ENCODE measurements at places on chromosomes 7 and 10.

DNA sequence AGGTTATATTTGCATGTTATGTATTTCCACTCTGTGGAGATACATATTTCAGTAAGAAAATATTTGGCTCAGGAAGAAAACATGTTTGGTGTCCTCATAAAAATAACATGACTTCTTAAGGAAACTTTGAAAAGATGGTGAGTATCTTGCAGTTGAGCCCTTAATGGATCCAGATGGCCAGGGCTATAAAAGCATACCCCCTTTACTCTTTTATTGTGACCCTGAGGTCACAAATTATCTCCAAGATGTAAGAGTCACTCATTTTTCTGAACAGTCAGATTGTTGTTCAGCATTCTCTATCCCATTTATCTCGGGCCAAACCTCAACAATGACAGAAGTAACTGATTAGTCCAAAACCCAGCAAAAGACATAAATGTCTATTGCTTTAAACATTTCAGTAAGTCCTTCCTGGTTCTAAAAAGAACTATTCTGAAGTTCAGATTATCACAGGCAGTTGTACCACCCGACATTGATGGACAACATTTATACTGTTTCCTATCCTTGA lies 539.4 kb downstream of the PARD3 start:
- no peak for DNase-seq

- H3K4me1 ChIP-seq = peaks cover 31% of the 10 kb centered on the region
- DNase-seq = peak; percentile 18
- no peak overlapping the region for H3K4me3 ChIP-seq
- no peak overlapping the region for H3K27ac ChIP-seq
- no peaks in the 10 kb centered on the region for H3K36me3 ChIP-seq
- H3K27me3 ChIP-seq = peaks cover 71% of the 10 kb centered on the region
These were observed 1.1 kb upstream of the FEZF1 start for GRCh38 chr7:122305475-122306319.

DNA sequence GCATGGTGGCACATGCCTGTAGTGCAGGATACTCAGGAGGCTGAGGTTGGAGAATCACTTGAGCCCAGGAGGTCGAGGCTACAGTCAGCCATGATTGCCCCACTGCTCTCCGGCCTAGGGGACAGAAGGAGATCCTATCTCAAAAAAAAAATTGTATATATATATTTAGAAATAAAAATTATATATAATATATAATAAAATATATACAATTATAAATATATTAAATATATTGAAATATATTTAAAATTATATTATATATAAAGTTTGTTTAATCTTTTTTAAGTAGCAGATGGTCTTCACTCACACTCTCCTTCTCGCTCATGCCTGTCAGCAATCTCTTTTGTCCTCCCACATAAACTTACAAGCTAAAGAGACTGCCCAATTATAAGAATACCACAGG lies 58.5 kb downstream of the LMBR1 start:
- no peaks in the 10 kb centered on the region for H3K4me1 ChIP-seq
- no peaks in the 10 kb centered on the region for H3K27me3 ChIP-seq
- no peak for DNase-seq
- H3K27ac ChIP-seq = no peak overlapping the region
- no peaks in the 10 kb centered on the region for H3K36me3 ChIP-seq

DNA sequence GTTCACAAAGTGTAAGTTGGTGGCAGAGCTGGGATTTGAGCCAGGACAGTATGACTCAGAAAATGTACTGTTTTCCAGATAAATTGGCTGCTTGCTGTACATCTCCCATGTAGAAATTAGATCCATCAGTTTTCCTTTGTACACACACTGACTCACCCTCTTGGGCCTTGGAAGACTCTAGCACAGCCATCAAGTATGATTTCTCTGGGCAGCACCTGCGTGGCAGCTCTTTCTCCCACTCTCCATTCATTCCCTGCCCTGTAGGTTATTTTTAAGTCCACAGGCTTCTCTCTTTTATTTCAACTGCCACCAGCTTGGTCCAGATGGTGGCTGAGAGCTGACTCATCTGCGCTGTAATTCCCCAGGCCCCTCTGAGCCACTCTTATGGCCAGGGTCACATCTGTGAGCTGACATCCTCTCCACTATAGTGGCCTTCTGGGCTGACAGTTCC lies 28.3 kb upstream of the SDK1 start:
- H3K4me3 ChIP-seq = no peak overlapping the region
- H3K4me1 ChIP-seq = no peaks in the 10 kb centered on the region
- DNase-seq = no peak
- no peaks in the 10 kb centered on the region for H3K27me3 ChIP-seq
- no peaks in the 10 kb centered on the region for H3K36me3 ChIP-seq
- no peak overlapping the region for H3K27ac ChIP-seq

DNA sequence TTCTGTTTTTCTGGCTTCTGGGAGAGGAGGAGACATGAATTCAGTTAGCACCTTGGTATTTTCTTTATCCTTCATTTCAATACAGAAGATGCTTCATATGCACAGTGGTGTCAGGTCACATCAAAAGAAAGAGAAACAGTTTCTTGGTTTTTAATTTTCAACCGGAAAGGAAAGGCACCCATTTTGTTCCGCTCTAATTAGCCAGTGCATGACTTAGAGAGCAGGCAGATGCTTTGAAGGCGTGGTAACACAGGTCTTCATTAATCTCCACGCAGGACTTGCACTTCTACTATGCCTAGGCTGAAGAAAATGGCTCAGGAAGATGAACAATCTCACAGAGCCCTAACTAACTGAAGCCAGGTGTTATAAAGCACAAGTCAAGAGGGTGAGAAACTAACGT lies 70.4 kb upstream of the ATRNL1 start:
- no peaks in the 10 kb centered on the region for H3K4me1 ChIP-seq
- DNase-seq = no peak
- H3K36me3 ChIP-seq = no peaks in the 10 kb centered on the region
- H3K27me3 ChIP-seq = no peaks in the 10 kb centered on the region
- H3K27ac ChIP-seq = no peak overlapping the region

DNA sequence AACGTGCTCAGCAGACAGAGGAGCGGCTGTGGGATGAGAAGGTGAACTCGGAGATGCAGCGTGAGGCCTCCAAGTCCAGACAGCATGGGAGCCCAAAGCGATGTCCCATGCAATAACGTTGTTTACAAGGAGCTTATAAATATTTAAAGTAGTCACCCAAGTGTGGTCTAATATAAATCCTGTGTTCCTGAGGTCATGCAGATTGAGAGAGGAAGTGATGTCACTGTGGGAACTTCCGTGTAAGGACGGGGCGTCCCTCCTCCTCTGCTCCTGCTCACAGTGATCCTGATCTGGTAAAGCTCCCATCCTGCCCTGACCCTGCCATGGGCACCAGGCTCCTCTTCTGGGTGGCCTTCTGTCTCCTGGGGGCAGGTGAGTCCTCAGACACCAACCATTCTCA lies 94.7 kb upstream of the PRSS58 start:
- H3K27me3 ChIP-seq = no peaks in the 10 kb centered on the region
- no peak overlapping the region for H3K27ac ChIP-seq
- no peaks in the 10 kb centered on the region for H3K4me1 ChIP-seq
- H3K36me3 ChIP-seq = no peaks in the 10 kb centered on the region
- DNase-seq = no peak

DNA sequence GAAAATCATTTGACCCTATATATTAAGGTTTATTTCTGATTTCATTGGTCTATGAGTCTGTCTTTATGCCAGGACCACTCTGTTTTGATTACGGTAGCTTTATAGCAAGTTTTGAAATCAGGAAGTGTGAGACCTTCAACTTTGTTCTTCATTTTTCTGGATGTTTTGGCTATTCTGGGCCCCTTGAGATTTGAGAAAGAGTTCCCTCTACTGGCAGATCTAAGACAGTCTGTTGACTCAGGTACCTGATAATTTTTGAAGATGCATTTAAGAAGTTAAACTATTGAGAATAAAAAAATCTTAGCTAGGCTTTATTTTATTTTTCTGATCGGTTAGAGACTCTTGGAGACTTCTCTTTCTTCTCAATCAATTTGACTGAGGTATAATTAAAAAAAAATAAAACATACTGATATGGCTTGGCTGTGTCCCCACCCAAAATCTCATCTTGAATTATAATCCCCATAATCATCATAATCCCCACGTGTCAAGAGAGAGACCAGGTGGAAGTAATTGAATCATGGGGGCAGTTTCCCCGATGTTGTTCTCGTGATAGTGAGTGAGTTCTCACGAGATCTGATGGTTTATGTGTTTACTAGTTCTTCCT lies 209.2 kb downstream of the SNX10 start:
- H3K4me1 ChIP-seq = no peaks in the 10 kb centered on the region
- DNase-seq = no peak
- H3K36me3 ChIP-seq = no peaks in the 10 kb centered on the region
- H3K4me3 ChIP-seq = no peak overlapping the region
- no peaks in the 10 kb centered on the region for H3K27me3 ChIP-seq
- no peak overlapping the region for H3K27ac ChIP-seq

GRCh38 chr7:3836855-3837254 lies 535.8 kb downstream of the SDK1 start:
- no peak for DNase-seq
- H3K36me3 ChIP-seq = no peaks in the 10 kb centered on the region
- no peaks in the 10 kb centered on the region for H3K27me3 ChIP-seq

GRCh38 chr10:10038348-10038747 lies 979.3 kb upstream of the CELF2 start:
- no peaks in the 10 kb centered on the region for H3K4me1 ChIP-seq
- DNase-seq = no peak
- H3K4me3 ChIP-seq = no peak overlapping the region
- H3K27me3 ChIP-seq = no peaks in the 10 kb centered on the region

DNA sequence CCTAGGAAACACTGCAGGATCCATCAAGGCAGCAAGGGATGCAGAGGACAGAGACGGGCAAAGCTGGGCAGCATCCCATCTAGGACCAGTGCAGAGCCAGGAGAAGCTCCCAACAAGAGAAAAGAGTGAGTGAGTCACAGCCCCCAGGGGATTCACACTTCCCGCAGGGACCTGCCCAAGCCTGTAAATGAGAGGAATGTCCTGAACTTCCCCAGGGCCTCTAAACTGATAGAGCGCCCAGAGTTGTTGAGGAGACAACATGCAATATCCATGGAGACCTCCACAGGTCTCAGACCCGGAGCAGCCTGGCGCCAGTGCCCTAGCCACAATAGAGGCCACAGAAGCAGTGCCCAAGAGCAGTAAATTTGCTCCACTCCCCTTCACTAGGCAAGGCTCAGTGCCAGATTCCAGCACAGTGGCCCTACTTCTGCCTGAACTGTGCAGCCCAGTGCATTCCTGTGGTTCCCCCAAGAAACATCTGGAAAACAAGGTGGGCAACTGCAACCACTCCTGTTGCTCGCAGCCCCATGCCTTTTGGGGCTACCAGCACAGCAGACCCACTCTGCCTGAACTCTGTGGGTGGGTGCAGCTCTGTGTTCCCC lies 567.5 kb downstream of the POM121L12 start:
- H3K36me3 ChIP-seq = no peaks in the 10 kb centered on the region
- H3K27ac ChIP-seq = no peak overlapping the region
- no peaks in the 10 kb centered on the region for H3K27me3 ChIP-seq

DNA sequence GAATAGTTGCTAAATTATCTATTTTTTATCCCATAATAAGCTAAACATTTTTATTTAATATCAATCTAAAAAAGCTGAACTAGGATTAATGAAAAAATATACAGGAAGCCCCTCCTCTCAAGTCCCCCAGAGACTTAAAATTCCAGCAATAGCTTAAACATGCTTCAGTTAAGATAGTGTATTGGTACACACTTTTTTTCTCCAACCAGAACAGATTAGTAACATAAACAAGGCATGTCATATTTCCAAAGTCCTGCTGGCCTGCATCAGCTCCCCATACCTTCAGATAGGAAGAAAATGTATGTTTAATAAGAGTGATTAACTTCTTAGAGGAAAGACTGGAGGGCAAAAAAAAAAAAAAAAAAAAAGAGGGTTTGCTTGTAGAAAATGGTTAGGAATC lies 7.1 kb downstream of the TBX20 start:
- H3K27ac ChIP-seq = no peak overlapping the region
- H3K4me3 ChIP-seq = no peak overlapping the region
- H3K27me3 ChIP-seq = peaks cover 8% of the 10 kb centered on the region
- no peaks in the 10 kb centered on the region for H3K36me3 ChIP-seq
- DNase-seq = no peak

DNA sequence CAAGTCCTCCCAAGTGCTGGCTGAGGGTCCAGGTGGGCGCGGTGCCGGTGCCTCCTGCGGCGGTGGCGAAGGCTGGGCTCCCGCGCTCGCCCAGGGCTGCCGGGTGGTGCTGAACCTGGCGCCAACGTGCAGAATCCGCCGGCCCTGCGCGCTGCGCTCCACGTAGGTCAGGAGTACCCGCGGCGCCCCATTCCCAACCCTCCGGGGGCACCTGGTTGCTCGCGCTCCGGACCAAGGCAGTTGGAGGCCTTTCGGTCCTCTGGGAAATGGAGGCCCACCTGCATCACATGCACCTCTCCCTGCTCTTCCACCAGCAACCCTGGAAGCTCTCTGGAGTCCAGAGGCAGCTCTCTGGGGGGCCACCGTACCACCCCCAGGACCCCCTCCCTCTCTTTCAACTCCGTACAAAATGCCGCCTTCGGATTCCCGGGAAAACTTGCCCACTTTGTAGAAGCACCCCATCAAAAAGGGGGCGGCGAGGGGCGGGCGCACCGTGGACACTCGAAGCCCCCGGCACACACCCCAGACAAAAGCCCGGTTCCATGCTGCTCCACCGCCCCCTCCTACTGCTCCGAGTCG lies 745 bp downstream of the SLC16A9 start:
- H3K27me3 ChIP-seq = peaks cover 8% of the 10 kb centered on the region
- no peaks in the 10 kb centered on the region for H3K36me3 ChIP-seq
- peak; percentile 58 for DNase-seq
- H3K27ac ChIP-seq = no peak overlapping the region

GRCh38 chr7:18224138-18224537 lies 196.5 kb upstream of the PRPS1L1 start:
- no peaks in the 10 kb centered on the region for H3K36me3 ChIP-seq
- H3K27ac ChIP-seq = no peak overlapping the region
- no peaks in the 10 kb centered on the region for H3K27me3 ChIP-seq
- no peak for DNase-seq

- H3K27ac ChIP-seq = no peak overlapping the region
- no peaks in the 10 kb centered on the region for H3K27me3 ChIP-seq
These were observed 11.8 kb downstream of the KAZALD1 start for GRCh38 chr10:101073631-101074030.

- no peaks in the 10 kb centered on the region for H3K27me3 ChIP-seq
- H3K27ac ChIP-seq = no peak overlapping the region
- DNase-seq = no peak
- H3K36me3 ChIP-seq = no peaks in the 10 kb centered on the region
These were observed 6.5 kb upstream of the CALU start for GRCh38 chr7:128732521-128733277.

DNA sequence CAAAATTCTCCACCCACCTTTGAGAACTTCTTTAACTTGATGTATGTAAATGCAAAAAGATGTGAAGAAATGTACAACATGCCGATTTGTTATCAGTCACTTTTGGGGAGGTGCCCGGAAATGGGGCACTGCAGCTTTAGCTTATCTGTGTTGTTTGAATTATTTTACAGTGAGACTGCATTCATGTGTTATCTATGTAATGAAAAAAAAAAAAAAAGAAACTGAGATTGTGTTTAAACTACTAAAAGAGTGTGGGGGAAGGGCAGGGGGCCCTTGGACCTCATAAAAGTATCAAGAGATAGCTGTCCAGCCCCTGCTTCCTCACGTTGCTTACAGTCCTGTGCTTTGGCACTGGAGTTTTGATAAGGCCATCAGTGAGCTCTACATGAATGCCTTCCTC lies 259.4 kb downstream of the STK31 start:
- no peak for DNase-seq
- H3K27me3 ChIP-seq = no peaks in the 10 kb centered on the region
- H3K36me3 ChIP-seq = no peaks in the 10 kb centered on the region
- no peaks in the 10 kb centered on the region for H3K4me1 ChIP-seq

Data from right lobe of liver (tissue), 6 donors.